ENCODE measurements at places on chromosomes 2 and 18.

DNA sequence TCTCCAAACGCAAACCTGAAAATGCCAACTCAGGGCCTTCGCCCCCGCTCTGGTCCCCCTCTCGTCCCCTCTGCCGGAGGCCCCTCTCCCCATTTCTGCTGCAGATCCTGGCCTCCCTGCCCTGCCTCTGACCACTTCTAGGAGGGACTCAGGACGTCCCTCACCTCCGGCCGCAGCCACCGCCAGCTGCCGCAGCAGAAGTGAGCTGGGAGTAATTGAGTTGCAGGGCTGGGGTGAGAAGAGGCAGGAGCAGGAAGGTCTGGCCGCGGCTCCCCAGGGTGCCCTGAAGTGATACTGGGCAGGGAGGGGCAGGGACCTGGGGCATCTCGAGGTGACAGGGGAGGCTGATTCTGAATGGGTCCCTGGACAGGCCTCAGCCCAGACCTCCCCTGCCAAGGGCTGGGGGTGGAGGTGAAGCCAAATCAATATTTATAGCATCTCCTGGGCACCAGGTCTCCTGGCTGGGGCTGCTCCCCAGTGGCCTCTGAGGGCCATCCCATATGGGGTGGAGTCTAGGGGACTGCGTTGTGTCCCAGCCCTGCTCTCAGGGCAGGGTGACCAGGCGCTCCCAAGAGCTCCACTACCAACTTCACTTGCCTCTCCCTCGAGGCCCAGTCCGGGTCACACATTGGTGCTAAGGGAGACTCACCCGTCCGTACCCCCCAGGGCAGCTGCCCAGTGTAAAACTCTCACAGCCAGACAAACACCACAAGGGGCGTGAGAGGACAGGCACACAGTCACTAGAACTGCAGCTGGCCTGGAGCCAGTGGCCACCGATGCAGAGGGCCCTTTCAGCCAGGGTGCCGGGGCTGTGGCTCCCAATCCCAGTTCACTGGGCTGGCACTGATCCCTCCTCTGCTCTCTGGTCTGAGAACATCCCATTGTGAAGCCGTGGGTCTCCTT lies 33.0 kb downstream of the KCNIP3 start:
- DNase-seq, result no peak

DNA sequence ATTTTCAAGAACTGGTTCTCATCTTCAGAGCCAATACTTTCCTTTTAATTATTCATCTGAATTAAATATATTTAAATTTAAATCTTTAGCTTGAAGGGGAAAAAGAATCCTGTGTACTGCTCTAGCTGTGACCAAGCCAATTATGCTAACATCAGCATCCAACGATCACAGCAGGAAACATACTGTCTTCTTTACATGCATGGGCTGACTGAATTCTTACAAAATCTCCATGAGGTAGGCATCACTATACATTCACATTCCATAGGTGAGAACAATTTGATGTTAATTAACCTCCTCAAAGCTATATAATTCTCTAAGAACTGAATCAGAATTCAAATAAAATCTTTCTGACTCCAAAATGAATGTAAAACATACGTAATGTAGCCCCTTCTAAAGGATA lies 118.8 kb upstream of the MAP2 start:
- no peak for DNase-seq

DNA sequence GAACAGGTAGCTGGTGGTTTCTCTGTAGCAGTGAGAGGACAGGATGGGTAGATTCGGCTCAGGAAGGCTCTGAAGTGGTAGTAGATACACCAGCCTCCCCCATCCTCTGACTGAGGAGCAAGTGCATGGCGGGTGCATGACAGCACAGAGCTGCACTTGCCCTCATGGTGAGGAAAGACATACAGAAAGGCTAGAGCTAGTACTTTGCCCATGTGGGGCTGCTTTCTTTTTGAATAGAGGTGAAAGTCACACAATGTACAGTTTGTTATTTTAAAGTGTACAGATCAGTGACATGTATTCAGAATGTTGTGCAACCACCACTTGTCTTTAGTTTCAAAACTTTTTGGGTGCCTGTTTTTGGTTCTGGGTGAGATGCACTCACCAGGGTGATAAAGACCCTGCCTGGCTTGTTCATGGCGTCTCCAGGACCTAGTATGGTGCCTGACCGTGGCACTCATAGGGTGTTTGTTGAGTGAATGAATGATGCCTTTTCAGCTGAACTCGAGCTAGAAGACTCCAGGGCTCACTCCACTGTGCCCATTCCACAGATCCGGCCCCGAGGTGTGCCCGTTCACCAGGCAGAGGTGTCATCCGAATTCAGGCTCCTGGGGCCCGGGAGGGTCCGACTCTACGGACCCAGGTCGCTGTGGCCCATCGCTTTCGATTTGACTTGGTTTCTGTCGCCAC lies 421 bp upstream of the VAMP5 start:
- no peak for DNase-seq

- DNase-seq, result no peak
These were observed 46.8 kb downstream of the EPG5 start for GRCh38 chr18:45920367-45920766.

- no peak for DNase-seq
These were observed 21.5 kb downstream of the DYSF start for GRCh38 chr2:71474744-71475397.

- DNase-seq, result no peak
These were observed 107.4 kb upstream of the CREB1 start for GRCh38 chr2:207422380-207422779.

DNA sequence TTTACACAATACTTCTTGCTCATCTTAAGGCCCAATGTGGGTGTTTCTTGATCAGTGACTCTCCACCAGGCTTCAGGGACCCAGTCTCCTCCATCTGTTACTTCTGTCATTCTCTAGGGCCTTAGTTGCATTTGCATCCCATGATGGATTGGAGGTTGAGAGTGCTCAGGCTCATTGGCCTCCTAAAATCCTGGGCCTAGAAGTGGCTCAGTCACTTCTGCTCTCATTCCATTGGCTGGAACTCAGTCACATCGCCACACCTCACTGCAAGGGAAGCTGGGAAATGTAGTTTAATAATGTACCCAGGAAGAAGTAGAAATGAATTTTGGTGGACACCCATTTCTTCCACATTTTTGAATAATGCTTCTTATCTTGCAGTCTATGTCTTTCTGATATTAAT lies 223.5 kb downstream of the HRH4 start:
- DNase-seq, result no peak

DNA sequence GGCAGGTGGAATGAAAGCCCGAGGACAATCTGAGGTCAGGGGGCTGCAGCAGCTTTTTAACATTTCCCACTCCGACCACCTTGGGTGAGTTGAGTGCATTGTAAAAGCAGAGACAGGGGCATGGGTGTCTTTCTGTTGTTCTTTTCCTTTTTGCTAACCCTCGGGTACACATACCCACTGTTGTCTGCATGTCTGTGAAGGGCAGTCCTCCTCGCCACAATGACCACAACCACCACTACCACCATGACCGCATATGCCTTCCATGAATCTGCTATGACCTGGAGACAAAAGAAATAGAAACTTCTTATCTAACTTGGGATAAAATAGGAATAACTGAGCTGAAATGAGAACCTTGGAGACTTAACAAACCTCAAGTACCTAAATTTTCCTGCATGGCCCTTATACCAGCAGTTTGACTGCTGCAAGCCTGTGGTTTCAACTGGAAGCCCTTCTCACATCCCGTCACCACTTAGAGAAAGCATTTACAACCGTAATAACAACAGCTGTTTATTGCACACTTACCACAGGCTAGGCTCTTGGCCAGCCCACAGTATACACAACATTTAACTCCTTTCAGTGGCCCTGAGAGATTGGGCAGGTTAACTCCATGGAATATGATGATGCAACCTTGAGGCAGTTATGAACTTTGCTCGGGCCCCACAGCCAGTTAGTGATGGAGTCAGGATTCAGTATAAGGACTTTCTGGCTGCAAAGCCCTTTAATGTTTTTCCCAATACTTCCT lies 80.3 kb downstream of the GYPC start:
- no peak for DNase-seq

- DNase-seq, result peak; percentile 50
These were observed 39.8 kb upstream of the AAK1 start for GRCh38 chr2:69683170-69683971.

GRCh38 chr18:13112982-13113381 lies 105.6 kb upstream of the LDLRAD4 start:
- no peak for DNase-seq

DNA sequence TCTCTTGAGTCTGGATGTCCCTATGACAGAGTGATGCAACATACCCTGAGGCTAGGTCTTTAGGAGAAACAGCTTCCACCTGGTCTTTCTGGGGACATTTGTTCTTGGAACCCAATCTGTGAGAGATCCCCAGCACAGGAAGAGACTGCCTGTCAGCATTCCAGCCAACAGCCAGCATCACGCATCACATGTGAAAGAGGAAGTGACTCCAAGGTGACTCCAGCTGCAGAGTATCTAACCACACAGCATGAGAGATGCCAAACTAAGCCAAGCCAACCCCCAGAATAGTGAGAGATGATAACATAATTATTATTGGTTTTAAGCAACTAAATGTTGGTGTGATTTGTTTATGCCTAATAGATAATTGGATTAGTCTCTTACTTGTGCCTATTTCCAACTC lies 35.7 kb downstream of the C18orf63 start:
- no peak for DNase-seq

DNA sequence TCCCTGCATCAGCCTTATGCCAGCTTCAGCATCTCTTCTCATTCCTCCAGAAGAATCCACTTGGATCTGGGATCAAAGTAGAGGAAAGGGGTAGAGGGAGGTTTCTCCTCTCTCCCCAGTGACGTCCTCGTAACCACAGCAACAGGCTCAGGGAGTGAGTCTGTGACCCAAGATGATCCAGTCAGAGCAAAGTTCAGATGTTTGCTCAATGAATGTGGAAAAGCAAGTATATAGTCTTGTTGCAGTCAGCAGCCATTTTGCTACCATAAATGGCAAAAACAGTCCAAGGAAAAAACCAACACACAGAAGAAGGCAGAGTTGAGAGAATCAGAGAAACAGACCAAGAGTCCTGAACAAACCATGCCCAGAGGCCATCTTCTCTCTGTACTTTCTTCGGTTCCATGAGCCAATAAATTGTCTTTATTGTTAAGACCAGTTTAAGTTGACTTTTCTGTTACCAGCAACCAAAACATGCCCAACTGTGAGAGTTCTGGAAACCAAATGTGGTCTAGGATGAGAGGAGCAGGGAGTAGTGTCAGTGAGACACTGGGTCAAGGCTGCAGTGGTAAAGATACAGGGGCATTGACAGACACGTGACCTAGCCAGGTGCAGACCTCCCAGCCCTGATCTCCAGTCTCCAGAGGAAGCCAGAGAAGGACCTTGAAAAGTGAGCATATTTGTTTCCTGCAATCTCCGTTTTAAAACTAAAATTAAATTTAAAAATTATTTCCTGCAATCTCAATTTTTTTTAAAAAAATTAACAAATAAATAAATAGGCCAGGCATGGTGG lies 3.2 kb upstream of the CXCR1 start:
- DNase-seq, result no peak

- no peak for DNase-seq
These were observed 438.3 kb upstream of the LRATD1 start for GRCh38 chr2:14194233-14194632.

- no peak for DNase-seq
These were observed 261.4 kb upstream of the MEX3C start for GRCh38 chr18:51458861-51459260.

- no peak for DNase-seq
These were observed 176.6 kb downstream of the EN1 start for GRCh38 chr2:118670838-118671237.

- no peak for DNase-seq
These were observed 30.9 kb downstream of the RNF144A start for GRCh38 chr2:6947929-6948676.

DNA sequence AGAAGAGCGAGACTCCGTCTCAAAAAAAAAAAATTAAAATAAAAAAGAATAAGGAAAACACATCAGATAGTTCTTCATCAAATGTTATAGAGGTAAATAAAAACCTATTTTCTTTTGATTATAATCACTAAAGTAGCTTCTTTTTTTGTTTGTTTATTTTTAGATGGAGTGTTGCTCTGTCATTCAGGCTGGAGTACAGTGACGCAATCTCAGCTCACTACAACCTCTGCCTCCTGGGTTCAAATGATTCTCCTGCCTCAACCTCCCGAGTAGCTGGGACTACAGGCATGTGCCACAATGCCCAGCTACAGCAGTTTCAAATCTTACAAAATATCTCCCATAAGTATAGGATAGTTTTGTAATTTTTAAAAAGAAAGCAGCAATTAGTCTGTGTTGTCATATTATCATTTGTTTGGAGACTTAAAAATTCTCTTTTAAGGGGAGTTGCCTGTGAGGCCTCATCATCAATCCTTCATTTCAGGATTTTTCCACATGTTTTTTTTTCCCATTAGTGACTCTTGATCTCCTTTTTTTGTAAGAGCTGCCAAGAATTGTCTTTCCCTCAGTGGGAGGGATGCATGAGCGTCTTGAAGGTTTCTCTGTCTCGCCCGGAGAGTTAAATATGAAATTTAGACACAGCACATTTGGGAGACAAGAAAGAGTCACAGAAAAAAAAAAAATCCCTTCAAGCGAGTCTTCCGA lies 275.9 kb downstream of the CDCA7 start:
- DNase-seq, result peak; percentile 29

DNA sequence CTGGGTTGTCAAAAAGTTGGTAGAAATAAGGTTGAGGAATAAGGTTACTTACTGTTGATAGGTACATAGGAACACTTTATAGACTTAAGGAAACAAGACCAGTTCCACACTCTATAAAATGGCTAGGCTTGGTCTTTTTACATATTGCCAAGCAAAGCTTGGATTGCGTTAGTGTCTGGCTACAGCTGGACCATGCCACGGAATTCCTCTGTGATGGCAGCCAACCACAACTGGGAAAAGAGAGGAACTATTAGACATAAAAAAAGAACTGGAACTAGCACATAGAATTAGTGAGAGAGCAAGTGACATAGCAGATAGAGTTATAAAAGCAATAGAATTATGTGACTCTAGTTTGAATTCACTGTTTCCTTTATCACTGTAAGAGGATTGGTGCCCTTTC lies 17.7 kb upstream of the DPP10 start:
- no peak for DNase-seq

- DNase-seq, result no peak
These were observed 115.6 kb upstream of the CYP1B1 start for GRCh38 chr2:38191516-38191915.

GRCh38 chr2:227813562-227814353 lies at the start of gene CCL20:
CCL20 (plus strand) TSS chr2:227813842; CDS start chr2:227813912, 70 bp downstream.
- no peak for DNase-seq

GRCh38 chr18:74597034-74597661 lies 522 bp upstream of the ZNF407 start:
- DNase-seq, result no peak

- no peak for DNase-seq
These were observed 81.0 kb downstream of the GPR39 start for GRCh38 chr2:132497591-132497990.

DNA sequence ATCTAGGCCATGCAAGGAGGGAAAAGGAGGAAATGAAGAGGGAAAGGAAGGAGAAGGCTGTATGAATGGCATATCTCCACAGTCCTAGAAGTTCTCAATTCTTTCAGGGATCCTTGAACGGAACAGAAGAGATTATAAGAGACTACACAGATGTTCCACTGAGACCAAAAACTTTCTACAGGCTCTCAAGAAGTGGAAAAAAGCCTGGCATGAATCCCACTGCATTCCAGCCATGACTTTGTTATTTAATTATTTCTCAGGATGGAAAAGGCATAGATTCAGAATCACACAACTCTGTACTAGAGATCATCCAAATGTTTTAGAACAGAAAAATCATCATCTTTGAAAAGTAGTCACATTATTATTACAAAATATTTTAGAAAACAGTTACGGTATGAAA lies 131.7 kb upstream of the CDH20 start:
- DNase-seq, result peak; percentile 6

All from left renal cortex interstitium (tissue), 4 donors.